Posterior cingulate gyrus (tissue), 11 donors: ENCODE measurements at places on chromosomes 4 and X.

DNA sequence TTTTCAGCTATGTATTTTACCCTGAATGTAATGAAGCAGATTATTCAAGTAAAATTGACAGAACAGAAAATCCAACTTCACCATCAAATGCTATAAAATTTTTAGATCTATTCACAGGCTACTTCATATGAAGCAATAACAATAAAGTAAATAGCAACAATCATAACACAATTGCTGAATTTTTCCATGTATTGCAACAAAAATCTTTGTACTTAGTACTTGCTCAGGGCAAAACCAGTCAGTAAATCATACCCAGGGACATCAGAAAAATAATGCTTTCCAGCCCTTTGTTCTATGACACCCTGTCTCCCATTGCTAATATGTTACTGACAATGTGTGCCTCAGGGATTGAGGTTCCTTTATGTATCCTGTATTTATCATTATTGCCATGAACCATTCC lies 15.5 kb downstream of the TNIP3 start:
- DNase-seq: no peak

- no peak for DNase-seq
Observed at GRCh38 chr4:125021189-125021588, 293.6 kb upstream of the FAT4 start.

DNA sequence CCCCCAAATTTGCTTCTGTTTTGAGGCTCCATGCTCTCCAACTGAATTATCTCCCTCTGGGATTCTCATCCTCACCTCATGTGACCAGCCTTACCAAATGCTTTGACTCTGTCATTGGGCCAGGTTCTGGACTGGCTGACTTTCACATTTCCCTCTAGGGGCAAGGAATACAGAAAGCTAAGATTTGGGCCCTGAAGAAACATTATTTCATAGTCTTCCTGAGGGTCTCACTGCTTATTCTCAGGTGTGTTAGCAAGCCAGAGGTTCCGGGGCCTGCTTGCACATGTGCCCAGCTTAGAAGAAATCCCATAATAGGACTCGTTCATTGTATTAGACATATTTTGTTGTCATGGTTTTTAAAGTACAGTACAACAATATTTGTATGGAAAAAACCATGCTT lies 62.6 kb upstream of the TEX13D start:
- no peak for DNase-seq

GRCh38 chr4:140686796-140687195 lies 69.4 kb downstream of the TBC1D9 start:
- no peak for DNase-seq

DNA sequence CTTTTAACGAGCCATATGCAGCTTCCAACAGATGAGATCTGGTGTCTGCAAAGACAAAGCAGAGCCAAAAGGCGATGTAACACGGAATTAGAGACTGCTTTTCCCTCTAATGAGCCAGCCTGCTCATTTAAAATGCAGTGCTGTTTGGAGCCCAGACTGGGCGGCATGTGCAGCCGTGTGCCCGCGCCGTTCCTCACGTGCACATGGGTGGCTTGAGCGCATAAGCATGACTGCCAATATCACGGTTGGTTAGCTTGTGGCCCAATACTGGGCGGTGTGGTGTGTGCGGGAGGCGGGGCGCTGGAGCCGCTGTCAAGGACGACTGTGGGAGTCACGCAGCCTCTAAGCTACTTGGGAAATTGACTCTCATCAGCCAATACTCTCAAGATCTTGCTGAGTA lies 87.0 kb upstream of the SCOC start:
- peak; percentile 41 for DNase-seq

- no peak for DNase-seq
Observed at GRCh38 chrX:40122487-40122886, 24.7 kb upstream of the BCOR start.

GRCh38 chrX:17531500-17531899 lies 156.5 kb downstream of the NHS start:
- no peak for DNase-seq

GRCh38 chr4:189773909-189774308 lies 166.8 kb upstream of the FRG1 start:
- DNase-seq: no peak

DNA sequence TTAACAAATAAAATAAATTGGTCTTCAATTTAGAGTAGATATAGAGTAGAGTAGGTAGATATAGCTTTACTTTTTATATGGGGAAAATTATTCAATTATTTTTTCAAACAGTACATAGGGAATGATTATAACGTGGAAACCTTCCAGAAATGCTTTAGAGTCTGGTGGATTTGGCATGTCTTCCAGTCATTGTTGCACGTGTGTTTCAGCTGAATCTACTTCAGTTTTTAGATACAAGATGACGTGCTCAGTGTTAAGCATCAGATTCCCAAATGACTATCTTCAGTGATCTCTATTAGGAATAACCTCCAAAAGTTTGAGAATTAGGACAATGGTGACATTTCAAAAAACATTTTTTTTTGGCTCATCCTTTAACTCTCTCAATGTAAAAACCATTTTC lies 616.9 kb downstream of the ANKRD50 start:
- no peak for DNase-seq
